ENCODE measurements at places on chromosomes 2 and 18.

- DNase-seq = no peak
These were observed 191.9 kb upstream of the APCDD1 start for GRCh38 chr18:10262566-10262965.

- DNase-seq = no peak
These were observed 209.3 kb upstream of the MYT1L start for GRCh38 chr2:2540406-2540805.

- no peak for DNase-seq
These were observed 115.0 kb upstream of the CDCA7 start for GRCh38 chr2:173239644-173240043.

GRCh38 chr2:222709191-222709891 is 37.9 kb downstream of the MOGAT1 start:
- DNase-seq = peak; percentile 77

GRCh38 chr2:144325086-144325485 is 194.8 kb downstream of the ZEB2 start:
- DNase-seq = no peak

DNA sequence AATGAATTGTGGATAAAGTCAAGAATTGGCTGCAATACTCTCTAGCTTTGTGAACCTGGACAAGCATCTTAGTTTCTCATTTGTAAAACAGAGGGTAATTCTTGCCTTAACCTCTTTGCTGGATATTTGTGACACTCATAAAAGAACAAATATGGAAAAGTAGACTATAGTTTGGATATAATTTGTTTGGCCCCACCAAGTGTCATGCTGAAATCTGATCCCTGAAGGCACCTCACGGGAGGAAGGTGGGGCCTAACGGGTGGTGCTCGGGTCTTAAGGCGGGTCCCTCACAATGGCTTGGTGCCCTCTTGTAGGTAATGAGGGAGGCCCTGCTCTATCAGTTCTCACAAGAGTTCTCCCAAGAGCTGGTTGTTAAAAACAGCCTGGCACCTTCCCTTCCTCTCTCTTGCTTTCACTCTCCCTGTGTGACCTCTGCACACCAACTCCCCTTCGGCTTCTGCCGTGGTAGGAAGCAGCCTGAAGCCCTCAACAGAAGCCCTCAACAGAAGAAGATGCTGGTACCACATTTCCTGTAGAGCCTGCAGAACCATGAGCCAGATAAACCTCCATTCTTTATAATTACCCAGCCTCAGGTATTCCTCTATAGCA is 37.4 kb downstream of the ARL4C start:
- DNase-seq = no peak

GRCh38 chr18:32920796-32921787 is 148.3 kb upstream of the KLHL14 start:
- no peak for DNase-seq

- DNase-seq = no peak
These were observed 501 bp downstream of the LPIN1 start for GRCh38 chr2:11746807-11747459.

DNA sequence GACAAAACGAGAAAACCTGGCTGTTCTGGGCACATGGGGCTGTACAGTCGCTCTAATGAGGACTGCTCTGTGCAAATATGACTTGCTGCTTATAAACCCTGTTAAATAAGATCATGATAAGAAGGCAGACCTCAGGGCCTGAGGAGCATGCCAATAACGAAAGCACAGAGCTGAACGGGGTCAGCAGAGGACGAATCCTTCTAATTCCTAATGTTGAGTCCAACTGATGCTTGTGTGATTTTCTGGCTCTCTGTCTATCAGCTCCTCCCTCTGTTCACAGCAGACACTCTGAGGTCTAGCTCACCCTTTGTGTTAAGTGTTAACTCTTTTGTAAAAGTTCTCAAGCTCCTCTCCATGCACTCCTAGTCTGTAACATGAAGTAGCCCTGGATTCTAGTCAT is 167.2 kb upstream of the REV1 start:
- peak; percentile 54 for DNase-seq

GRCh38 chr2:18244845-18245244 is 315.6 kb downstream of the RDH14 start:
- no peak for DNase-seq

DNA sequence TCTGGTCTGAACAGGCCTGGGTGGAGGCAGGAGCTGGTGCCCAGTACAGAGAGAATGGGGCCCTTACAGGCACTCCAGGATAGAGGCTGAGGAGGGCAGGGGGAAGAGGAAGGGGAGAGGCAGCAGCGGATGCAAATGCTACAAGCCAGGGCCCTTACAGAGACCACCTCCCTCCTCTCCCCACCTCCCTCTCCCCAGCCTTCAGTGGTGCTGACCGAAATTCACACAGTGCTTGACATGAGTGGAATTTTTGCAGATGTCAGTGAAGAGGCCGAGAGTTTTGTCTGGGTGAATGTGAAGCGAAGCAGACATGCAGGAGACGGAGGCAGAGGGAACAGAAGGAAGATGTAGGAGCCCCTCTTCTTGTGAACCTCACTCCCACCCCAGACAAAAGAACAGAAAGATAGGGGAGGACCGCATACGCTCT is 31.9 kb downstream of the CIB4 start:
- no peak for DNase-seq

DNA sequence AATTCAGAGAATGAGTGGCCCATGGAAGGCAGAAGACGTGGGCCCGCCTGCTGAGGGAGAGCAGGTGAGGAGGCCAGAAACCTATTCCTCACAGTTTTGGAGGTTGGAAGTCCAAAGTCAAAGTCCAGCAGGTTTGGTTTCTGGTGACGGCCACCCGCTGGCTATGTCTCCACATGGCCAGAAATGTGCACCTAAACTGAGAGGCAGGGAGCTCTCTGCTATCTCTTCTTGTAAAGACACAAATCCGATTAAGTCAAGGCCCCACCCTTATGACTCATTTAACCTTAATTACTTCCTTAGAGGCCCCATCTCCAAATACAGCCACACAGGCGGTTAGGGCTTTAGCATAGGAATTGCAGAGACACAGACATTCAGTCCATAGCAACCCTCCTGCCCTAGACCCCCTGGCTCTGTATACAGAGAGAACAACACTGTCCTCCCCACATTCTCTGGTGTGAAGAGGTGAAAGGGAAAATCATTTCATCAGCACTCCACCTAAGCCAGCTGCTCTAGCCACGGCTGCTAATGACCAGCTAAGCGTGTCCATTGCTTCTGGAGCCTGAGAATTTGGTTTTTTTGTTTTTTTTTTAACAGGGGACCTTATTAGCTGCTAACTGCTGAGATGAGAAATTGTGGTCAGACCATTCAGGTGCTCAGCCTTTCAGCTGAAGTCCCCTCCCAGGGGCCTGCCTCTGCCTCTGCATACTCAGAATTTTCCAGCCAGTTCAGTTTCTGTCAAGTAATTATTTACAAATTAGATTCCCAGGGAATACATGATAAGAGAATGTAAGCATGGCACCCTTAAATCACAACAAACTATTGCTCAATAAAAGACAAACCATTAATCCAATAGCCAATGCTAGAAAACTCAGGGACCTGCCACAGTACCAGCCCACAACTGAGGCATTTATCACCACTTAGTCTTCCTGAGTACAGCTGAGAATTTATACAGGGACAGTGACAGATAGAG is 368.7 kb upstream of the ID2 start:
- DNase-seq = no peak

GRCh38 chr18:12749121-12749520 is 46.3 kb downstream of the PSMG2 start:
- DNase-seq = no peak

GRCh38 chr2:237791977-237792727 is 6.4 kb upstream of the RBM44 start:
- no peak for DNase-seq

GRCh38 chr2:41101281-41101680 is 649.4 kb upstream of the SLC8A1 start:
- no peak for DNase-seq
